ENCODE measurements at places on chromosomes 3 and 15.

DNA sequence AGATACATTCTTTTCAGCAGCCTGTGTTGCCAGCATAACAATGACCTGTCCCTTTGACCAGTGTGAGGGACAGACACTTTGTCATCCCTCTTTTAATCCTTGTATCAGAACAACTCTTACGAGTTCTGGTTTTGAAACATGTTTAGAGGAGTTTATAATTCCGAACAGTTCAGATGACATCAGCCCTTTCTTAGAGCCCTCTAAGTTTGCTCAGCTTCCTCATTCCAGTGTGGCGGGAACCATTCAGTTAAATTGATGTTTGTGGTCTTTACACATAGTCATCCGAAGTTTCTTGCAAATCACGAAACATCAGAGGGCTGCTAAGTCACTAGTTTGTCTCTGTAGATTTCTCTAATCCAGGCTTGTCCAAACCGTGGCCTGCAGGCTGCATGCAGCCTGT lies 102.5 kb downstream of the AKAP13 start:
- DNase-seq, result no peak

- DNase-seq, result no peak
Measured at GRCh38 chr3:171269542-171269941, 190.7 kb downstream of the TNIK start.

DNA sequence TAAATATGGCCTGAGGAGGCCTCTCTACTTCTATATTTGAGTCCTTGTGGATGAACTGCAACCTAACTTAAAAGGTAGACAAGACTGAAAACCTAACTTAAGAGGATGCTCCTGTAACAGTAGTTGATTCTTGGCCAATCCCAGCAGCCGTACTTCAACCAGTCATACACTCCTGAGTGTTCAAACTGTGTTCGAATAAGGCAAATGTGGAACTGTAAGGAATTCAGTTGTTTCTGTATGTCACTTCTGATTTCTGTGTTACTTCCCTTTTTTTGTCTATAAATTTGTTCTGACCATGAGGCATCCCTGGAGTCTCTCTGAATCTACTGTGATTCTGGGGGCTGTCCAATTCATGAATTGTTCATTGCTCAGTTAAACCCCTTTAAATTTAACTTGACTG lies 20.5 kb downstream of the GALK2 start:
- no peak for DNase-seq

DNA sequence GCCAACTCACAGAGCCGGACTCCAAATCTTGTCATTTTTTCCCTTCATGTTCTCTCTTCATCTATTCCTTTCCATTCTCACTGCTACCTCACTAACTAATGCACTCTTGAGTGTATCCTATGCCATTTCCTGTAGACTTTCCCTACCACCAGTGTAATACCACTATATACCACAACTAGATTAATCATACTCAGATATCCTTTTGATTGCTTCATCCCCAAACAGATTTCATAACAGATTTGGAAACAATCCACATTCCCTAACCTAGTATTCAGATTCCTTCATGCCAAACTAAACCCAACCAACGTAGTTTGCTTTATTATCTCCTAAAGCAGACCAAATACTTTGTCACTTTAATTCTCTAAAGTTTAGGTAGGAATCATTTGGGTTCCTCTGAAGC lies 2.6 kb upstream of the PLOD2 start:
- DNase-seq, result no peak

GRCh38 chr3:97037294-97037943 lies 223.0 kb downstream of the EPHA6 start:
- no peak for DNase-seq

- no peak for DNase-seq
Measured at GRCh38 chr3:71879089-71879488, 94.1 kb upstream of the PROK2 start.

GRCh38 chr3:172626021-172626640 lies 84.7 kb downstream of the NCEH1 start:
- no peak for DNase-seq

GRCh38 chr3:11575677-11576076 lies 68.0 kb downstream of the VGLL4 start:
- no peak for DNase-seq

DNA sequence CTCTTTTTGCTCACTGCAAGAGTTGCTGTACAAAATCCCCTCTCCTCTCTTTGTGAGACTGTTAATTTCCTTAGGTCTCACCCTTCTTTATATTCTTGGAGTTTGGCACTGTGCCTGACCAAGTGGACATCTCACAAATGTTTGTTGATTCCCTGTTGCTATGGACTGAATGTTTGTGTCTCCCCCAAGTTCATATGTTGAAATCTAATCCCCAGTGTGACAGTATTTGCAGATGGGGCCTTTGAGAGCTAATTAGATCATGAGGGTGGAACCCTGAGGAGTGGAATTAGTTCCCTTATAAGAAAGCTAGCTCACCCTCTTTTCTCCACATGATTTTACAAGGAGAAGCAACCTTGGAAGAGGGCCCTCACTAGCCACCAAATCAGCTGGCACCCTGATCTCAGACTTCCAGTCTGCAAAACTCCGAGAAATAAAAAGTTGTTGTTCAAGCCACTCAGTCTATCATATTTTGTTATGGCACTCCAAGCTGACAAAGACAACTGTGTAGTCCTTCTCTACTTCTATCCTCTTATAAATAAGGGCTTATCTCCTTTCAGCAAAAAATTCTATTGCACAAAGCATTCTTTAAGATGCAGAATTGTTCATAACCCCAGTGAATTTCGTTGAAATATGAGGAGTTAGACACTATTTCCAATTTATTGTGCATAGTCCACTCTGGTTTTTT lies 65.5 kb upstream of the NPHP3 start:
- no peak for DNase-seq

GRCh38 chr3:6709178-6709577 lies 151.7 kb upstream of the GRM7 start:
- no peak for DNase-seq

- DNase-seq, result no peak
Measured at GRCh38 chr3:143311096-143311495, 191.5 kb downstream of the CHST2 start.

DNA sequence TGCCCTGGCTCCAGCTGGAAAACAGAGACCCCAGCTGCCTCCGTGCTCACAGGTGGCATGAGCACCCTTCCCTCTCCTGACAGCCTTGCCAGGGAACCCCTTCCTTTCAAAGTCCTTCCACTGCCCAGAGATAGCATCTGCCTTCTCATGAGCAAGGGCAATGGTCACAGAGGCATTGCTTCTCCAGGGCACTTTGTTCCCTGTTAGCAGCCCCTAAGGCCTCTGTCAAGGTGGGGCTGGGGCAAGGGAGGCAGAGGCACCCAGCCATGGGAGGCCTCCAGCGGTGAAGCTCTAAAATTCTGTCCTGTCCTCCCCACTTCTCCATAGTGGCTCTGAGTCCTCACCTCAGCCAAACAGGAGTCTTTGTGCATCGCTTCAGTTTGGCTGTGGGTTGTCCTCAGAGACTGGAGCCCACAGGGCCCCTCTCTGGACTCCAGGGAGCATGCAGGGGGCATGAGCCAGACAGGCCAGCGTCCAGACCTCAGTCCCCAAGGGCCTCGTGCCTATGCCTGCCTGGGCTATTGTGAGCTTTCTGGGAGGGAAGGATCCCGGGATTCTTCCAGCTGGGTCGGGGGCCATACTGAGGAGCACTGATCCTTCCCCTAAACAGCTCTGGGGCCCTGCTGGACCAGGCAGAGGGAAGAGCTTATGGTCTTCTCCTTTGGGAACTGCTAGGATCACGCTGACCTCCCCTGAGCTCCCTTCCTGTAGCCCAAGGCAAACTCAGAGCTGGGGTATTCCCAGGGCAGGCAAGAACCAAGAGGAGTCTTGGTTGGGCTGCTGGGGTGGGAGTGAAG lies 106.6 kb downstream of the DNAJB8 start:
- no peak for DNase-seq

GRCh38 chr15:55669270-55669669 lies 73.7 kb downstream of the PRTG start:
- DNase-seq, result no peak

DNA sequence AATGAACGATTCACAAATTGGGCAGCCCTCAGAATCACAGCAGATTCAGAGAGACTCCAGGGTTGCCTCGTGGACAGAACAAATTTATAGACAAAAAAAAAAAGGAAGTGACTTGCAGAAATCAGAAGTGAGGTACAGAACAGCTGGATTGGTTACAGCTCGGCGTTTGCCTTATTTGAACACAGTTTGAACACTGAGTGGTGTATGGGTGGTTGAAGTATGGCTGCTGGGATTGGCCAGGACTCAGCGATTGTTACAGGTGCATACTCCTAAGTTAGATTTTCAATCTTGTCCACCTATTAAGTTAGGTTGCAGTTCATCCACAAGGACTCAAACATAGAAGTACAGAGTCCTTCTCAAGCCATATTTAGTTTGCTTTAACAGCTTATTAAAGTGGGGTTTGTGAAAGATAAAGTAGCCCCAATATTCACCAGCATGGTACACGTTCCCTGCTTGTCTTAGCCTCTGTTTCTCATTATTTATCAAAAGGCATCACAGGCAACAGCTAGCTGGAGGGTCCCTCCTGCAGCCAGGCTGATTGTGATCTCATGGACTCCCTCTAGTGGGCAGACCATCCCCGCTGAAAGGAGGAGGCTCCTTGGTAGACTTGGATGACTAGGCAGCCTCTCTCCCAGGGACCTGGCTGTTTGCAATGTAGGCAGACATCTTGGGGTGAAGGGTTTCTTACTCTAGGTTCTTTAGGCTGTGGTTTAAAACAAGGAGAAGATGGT lies 17.6 kb upstream of the ALDH1L1 start:
- DNase-seq, result peak; percentile 9

DNA sequence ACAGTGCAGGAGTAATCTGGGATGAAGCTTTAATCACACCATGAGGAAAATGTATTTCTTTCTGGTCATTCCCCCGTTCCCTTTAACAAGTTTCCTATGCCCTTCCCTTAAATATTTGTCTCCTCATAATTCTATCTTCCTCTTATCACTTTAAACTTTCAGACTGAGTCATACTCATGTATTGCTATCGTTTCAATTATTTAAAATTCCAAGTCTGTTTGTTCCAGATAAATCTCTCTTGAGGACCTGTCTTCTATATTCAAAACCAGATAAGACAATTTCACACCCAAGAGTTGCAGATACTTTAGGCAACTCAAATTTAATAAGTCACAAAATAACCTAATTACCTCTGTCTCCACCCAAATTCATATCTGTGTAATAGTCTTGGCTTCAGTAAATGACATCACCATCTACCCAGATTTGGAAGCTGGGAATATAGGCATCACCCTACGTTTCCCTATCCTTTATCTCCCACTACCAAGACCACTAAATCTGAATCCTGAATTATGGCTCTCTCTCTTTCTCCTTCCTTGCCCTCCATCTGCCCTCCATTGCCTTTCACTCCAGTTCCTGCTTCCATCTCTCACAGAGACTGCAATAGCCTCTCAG lies 220.1 kb downstream of the PYDC2 start:
- no peak for DNase-seq

DNA sequence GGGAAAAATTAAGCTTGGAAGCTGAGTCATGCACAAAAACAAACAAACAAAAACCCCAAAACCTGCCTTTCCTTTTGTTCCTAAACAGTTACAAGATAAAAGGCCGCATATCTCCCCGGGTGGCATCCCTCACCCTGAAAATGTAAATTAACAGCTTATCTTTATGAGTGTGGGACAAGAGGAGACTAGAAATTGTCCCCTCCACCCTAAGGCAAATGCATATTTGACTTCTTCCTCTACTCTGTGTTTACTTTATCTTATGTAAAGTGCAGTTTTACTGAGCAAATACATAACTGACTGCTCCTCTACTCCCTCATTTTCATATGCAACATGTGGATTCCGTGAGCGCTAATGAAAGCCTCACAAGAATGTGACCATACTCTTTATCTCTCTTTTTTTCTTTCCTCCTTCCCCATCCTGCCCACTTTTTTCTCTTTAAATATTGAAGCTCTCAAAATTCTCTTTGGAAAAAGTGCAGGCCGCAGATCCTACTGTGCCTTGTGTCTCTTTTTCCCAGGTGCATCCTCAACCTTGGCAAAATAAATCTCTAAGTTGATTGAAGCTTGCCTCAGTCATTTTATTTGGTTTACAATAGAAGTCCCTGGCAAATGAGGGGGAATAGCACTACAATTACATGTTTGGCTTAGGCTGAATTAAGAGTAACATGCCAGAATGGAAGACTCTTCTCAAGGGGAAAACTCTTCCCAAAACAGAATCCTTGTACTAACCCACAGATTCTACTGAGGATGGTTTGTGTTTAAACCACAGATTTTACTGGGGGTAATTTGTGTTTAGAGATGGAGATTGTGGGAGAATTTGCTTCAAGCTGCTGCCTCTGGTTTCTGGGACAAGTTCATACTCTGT lies 72.7 kb upstream of the WDR72 start:
- no peak for DNase-seq

DNA sequence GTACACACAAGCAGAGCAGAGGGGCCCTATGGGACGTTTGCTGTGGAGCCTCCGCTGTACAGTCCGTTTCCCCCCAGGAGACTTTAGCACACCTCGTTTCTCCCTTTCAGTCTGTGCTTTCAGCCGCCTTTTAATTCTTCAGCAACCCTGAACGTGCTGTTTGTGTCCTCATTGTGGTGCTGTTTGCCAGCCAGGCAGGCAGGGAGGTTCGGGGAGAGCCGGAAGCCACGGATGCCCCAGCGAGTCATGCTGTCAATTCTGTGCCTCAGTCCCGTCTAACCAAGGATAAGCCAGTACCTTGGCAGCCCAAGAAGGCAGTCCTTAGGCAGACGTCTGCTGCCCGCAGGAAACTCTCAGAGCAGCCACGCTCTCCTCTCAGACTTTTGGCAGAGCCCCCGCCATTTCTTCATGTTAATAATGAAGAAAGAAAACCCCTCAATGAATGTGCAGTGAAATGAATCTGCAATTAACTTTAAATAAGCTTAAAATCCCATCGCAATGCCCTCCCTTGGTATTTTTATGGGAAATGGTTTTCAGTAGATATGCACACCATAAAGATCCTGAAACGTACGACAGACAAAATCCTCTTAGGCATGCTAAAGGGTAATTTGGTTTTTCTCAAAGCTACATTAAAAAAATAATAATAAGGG lies 158.6 kb downstream of the UACA start:
- DNase-seq, result no peak

GRCh38 chr3:114673481-114673880 lies 379.7 kb downstream of the TIGIT start:
- no peak for DNase-seq

- no peak for DNase-seq
Measured at GRCh38 chr15:63556246-63556645, 40.9 kb upstream of the FBXL22 start.

GRCh38 chr3:179318876-179319275 lies 4.0 kb upstream of the ZNF639 start:
- no peak for DNase-seq

DNA sequence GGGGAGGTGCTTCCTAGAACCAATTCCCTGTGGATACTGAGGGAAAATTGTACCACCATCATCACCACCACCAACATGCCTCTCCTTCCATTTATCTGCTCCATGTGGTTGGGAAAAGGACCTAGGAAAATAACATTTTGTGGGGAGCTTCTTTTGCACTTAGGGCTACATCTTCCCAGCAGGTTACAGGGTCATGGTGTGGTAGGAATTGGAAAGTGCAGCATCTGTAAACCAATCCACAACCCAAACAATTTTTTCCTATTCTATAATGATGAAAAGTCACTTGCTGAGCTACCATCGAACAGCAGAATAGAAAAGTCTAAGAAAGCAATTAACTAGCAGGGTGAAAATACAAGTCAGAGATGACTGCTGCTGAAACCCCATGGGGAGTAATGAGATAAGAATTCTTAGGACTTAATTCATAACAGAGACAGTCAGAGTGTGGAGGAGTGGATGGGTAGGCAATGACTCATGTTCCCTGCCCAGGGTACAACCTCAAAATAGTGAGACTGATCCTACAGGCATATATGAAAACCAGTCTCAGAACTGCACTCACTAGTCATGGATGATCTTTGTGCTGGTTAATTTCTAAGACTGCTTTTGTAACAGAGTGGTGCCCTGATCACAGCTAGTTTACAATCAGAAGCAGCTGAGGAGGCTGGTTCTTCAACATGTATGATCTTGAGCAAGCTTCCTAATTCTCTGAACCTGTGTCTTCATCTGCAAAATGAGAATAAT lies 38.1 kb upstream of the LEKR1 start:
- DNase-seq, result no peak

Measured in activated CD4-positive, alpha-beta T cell treated with anti-CD3 and anti-CD28 coated beads, Interleukin-2, amount 50 U/mL, for 1 hour (primary cell).